ENCODE measurements at places on chromosomes 12 and 14.
A peak's percentile ranks its signal among the peaks of the same experiment; 100 is the strongest.

DNA sequence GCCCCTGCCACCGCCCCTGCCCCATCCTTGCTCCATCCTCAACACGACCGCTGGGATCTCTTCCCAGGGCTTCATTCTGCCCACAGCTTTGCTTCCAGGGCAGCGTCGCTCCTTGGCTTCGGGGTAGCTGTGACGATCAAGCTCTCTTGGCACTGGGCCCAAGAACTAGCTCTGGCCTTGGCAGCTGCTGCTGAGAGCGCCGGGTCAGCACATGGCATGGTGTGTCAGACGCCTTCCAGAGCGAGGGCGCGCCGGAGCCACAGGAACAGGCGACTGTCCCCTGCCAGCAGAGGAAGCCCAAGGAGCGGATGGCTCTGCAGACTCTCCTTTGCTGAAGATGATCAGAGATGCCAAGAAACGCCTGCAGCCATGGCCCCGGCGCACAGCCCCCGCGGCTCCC, 15.9 kb downstream of the RAB35 start:
- peak; percentile 83 for DNase-seq

DNA sequence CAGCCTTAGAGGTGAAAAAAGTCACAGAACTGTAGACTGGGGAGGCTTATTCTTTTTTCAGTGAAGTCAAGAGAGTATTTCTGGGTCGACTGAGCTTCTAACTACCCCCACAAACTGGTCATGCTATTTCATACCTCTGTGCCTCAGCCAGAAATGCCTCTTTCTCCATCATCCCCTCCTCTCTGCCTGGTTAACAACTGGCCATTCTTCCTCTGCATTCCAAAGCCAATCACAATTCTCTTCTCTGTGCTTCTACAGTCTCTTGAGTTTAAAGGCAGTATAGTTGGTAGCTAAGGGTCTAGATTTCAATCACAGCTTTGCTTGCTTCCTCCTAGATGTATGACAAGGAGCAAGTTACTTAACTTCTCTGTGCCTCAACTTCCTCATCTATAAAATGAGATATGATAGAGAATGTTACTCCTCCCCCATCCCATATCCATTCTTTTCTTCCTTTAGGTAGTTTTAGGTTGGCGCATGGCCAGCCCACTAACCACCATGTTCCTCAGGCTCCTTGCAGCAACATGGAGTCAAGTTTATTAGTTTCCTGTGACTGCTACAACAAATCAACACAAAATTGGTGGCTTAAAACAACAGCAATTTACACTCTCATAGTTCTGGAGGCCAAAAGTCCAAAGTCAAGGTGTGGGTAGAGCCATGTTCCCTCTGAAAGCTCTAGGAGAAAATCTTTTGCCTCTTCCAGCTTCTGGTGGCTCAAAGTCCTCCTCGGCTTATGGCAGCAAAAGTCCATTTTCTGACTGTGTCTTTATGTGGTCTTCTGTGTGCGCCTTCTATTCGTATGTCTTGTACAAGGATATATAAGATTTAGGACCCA, 62.5 kb downstream of the ITPR2 start:
- DNase-seq, result no peak

- DNase-seq, result no peak
These were observed 288.2 kb downstream of the CCDC59 start for GRCh38 chr12:82069931-82070514.

GRCh38 chr12:26122681-26123481, 2.0 kb downstream of the BHLHE41 start:
- DNase-seq, result peak; percentile 48

DNA sequence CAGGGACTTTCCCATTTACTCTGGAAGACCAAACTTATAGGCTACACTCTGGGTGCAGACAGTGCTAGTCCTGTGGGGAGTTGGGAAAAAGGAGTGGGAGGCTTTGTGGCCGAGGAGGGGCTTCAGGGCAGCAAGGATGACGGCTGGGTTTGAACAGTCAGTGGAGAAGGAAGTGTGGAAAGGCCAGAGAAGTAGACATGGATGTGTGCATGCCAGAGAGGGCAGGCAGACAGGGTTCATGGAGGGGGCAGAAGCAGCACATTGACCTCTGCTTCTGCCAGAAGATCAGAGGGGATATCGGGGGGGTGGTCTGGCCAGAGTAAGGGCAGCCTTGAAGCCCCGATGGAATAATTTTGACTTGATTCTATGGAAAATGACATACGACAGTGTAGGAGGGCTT, 27.2 kb upstream of the KCNA5 start:
- no peak for DNase-seq

GRCh38 chr12:15599266-15600037, 189.7 kb downstream of the EPS8 start:
- peak; percentile 92 for DNase-seq

- peak; percentile 54 for DNase-seq
These were observed 30.3 kb downstream of the DMAC2L start for GRCh38 chr14:50342221-50343078.

GRCh38 chr14:61193476-61193875, 87.7 kb downstream of the TMEM30B start:
- DNase-seq, result no peak

GRCh38 chr12:94663702-94664101, 13.3 kb upstream of the TMCC3 start:
- no peak for DNase-seq

DNA sequence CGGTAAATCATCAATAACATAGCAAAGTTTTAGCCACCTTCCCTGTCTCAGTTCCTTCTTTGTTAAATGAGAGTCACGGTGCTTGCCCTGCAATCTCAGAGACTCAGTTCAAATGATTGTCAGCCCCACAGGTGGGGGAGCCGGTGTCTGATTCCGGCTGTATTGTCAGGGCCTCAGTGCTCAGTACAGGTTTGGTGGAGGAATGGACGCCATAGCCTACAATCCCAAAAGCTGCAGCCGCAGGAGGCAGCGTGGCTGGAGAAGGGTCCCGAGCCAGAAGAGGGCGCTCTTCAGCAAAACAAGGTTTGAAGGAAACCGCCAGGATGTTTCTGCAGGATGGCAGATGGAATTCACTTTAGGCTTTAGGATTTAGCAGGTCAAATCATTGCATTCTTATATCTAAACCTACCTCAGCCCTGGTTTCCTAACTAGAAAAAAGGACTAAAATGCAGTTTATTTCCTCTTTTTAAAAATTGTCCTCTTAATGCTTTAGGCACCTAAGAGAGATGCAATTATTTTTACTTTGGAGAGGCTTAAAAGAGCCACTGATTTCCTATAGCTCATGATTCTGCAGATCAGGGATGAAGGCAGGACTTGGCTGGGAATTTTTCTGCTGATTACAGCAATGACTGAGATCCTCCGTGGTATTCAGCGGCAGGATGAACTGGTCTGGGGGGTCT, 29.2 kb downstream of the FOS start:
- peak; percentile 94 for DNase-seq

- DNase-seq, result no peak
These were observed 576.7 kb downstream of the SLC16A7 start for GRCh38 chr12:60172266-60173211.

DNA sequence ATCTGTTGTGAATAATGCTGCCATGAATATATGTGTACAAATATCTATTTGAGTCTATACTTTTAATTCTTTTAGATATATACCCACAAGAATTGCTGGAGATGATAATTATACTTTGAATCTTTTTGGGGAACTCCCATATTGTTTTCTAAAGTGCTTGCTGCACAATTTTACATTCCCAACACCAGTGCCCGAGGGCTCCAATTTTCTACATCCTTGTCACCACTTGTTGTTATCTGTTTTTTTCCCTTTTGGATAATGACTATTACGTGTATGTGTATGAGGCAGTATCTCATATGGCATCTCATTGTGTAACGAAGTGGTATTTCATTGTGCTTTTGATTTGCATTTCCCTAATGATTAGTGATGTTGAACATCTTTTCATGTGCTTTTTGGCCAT, 127.1 kb downstream of the SUDS3 start:
- no peak for DNase-seq

DNA sequence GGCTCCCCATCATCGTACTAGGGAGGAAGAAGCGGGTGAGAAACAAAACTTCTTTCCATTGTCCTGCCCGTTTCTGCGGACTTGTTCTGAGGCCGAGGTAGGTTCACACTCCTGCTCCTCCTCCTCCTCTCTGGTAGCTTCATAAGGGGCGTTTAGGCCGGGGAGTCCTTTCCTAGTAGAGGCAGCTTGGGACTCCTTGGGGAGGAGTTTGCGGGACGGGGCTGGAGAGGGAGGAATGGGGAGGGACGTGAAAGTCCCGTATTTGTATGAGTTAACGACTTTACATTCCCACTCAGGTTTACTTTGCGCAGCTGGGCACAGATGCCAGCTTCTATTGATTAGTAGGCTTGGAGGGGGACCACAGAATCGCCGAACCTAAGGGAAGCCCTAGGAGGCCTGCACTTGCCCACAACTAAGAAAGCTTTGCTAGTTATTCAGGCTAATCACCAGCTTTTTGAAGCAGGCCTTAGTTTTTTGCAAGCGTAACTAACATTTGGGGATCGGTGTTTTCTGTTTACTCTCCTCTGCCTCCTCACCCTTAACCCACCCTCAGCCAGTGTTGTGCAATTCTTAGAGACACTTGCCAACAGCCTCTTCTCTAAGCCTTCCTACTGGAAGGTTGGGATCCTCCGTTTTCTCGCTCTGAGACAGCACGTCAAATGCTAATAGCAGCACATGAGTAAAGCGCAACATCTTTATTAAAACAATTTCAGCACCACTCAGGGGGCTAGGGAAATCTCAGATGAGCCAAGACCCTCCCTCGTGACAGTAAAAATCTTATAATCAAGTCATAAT, 499 bp downstream of the RNASE4 start:
- DNase-seq, result peak; percentile 15

DNA sequence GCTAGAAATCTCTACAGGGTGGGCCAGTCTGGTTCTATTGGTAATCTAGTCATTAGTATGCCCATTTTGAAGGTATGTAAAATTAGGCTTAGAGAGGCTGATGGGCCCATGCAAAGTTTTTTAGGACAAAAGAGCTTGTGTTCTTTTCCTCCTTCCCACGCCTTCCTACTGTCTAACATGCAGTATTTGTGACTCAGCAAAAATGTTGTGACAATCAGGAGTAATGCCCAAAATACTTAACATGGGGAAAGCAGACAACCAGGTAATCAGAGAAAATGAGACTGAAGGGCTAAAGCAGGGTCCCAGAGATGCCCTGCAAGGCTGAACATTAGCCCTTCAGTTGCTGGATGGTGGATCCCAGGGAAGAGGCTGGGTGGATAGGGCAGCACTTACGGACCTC, 437.9 kb downstream of the BCL11B start:
- no peak for DNase-seq

GRCh38 chr12:77354766-77355362, 289.5 kb upstream of the E2F7 start:
- DNase-seq, result no peak

DNA sequence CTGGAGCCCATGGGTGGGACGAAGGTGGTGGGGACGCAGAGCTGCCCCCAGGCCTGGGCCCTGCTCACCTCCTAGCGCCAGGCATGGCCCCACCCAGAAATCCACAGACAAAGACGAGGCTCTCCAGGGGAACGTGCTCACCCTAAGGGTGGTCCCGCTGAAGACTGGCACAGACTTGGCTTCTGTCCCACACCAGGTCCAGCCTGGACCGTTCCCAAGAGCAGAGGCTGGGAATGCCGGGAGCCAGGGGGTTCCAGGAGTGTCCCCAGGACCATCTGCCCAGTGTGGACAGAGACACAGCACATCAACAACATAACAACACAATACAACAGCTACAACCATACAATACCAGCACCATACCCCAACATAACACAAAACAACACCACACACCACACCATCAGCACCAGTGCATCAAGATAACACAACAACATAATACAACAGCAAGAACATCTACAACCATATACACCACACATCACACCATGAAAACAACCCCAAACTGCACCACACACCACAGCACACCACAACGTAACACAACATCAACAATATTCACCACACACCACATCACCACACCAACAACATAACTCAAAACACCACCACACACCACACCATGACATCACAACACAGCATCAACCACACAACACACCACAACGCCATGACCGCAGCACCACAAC, 329.6 kb downstream of the ADGRD1 start:
- no peak for DNase-seq

- no peak for DNase-seq
These were observed 199.3 kb downstream of the ITPR2 start for GRCh38 chr12:26633591-26634210.

GRCh38 chr14:95500772-95501401, 15.6 kb downstream of the SYNE3 start:
- no peak for DNase-seq

GRCh38 chr12:56590237-56590830, 39.8 kb downstream of the BAZ2A start:
- DNase-seq, result no peak

GRCh38 chr12:75628916-75629315, 117.5 kb upstream of the KRR1 start:
- peak; percentile 30 for DNase-seq

GRCh38 chr12:95590775-95591174, 39.5 kb upstream of the USP44 start:
- no peak for DNase-seq

GRCh38 chr12:12804432-12804886, 8.7 kb upstream of the DDX47 start:
- DNase-seq, result no peak

DNA sequence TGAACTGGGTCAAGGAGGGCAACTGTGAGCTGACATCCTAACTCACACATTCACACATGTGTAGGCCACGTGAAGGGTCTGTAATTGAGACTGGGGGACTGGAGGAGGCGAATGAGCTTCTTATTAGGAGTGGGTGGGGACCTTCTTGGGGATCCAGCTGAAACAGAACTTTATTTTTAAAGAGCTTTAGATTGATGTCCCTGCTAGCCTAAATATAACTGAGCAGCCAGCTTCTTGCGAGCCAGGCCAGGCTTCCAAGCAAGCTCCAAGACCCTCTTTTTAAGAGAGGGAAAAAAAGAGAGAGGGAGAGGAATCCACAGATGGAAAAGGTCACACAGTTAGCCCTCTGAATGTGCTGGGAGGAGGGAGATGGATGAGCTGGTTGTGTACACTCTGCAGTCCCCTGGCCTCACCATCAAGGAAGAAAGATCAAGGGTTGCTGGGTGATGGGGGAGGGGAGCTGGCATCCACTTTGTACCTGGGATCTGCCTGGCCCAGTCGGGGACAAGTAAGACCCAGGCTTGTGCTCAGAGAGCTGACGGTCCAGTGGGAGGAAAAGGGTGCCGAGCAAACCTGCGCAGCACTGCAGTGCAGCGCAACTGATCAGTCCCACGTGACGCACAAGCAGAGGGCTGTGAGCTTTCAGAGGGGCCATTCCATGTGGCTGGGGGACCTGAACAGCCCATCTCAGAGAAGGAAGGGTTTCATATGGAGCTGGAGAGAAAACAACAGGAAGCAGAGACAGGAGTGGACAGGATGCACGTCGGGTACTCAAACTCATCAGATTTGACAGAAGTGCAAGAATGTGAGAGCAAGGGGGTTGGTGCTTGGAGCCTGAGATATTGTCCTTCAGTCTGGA, 154.5 kb downstream of the ZFP36L1 start:
- no peak for DNase-seq

- no peak for DNase-seq
These were observed 63.6 kb upstream of the BCL2L14 start for GRCh38 chr12:12007001-12007712.
